ENCODE measurements at places on chromosomes 1 and 21. TPM values are rescaled to one million over a fixed set of nuclear protein-coding genes. Genes with fewer than 3 reads are reported as not detected.

GRCh38 chr1:232421143-232421796 is 208.7 kb downstream of the SIPA1L2 start:
- no peak for DNase-seq

The PEX10 gene
- 29.3 TPM for total RNA-seq

The FMOD gene
- total RNA-seq: 0.05 TPM

The MTHFR gene
- total RNA-seq: 19.4 TPM

The ZNF697 gene
- 14.2 TPM for total RNA-seq

The SH3D21 gene
- 26.9 TPM for total RNA-seq

The AMY2A gene
- 0.55 TPM for total RNA-seq

Measured in WTC11 (cell line).